ENCODE measurements at places on chromosomes 1 and 21. TPM values are rescaled to one million over a fixed set of nuclear protein-coding genes. Genes with fewer than 3 reads are reported as not detected.
A peak's percentile ranks its signal among the peaks of the same experiment; 100 is the strongest.

Gene HHIPL2
- total RNA-seq = 0.33 TPM

DNA sequence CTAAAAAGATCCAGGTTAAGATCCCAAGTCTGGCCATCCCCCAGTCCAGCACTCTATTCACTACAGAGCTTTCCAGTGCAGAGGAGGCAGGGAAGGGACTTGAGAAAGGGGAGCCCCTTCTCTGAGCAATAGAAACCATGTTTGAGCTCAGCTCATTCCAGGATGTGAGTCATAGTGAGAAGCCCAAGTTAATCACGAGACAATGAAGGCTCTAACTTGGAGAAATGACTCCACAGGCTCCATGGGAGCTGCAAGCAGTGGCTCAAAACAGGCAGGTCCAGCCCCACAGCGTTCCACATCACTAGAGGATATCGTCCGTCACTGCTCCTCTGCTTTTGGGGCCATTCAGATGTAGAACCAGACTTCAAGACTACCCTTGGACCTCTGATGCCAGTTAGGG, 59.1 kb downstream of the CAMK2N1 start:
- H3K4me3 ChIP-seq = no peak overlapping the region
- peak overlapping the region; percentile 84 for H3K27ac ChIP-seq
- H3K4me1 ChIP-seq = peaks cover 12% of the 10 kb centered on the region
- H3K27me3 ChIP-seq = no peaks in the 10 kb centered on the region

Gene SLC6A17
- total RNA-seq = under 0.01 TPM

Gene PKN2
- 22.6 TPM for total RNA-seq

DNA sequence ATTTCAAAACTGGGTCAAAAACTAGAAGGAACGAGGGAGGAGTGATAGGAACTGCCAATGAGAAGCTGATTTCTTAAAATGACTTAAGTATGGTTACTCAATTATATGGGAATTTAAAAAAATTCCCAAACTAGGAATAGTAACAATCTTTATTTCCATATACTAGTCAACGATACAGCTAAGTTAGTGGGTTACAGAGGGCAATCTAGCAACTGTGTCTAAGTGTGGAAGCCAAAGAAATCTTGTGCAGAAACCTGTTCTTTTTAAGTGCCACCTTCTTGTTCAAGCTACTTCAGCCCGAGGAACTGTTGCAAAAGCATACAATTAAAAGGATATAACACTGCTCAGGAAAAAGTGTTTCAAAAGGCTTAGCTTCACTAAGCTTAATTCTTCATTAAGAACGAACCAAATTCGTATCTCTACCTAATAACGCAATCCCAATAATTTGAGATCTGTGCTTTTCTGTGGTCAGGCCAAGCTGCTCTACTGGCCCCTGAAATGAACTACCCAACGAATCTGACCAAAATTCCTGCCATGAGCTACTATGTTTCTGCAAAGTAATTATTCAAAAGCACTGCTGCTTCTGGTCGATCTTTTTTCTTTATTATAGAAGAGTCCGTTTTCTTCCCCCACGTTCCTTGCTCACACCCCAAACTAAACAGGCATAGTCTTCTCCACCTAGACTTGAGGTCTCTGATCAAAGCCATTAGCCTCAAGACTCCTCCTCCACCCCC, 1.8 kb downstream of the USP24 start:
- peak overlapping the region; percentile 73 for H3K4me3 ChIP-seq
- no peaks in the 10 kb centered on the region for H3K36me3 ChIP-seq
- H3K27me3 ChIP-seq = no peaks in the 10 kb centered on the region
- DNase-seq = peak; percentile 12
- no peak overlapping the region for H3K27ac ChIP-seq
- H3K4me1 ChIP-seq = peaks cover 15% of the 10 kb centered on the region

GRCh38 chr21:29372063-29372802, 73.5 kb downstream of the BACH1 start:
- peaks cover 4% of the 10 kb centered on the region for H3K36me3 ChIP-seq
- DNase-seq = peak; percentile 89
- no peaks in the 10 kb centered on the region for H3K4me1 ChIP-seq
- no peaks in the 10 kb centered on the region for H3K27me3 ChIP-seq

Gene LMOD1
- 36.3 TPM for total RNA-seq

GRCh38 chr1:185920602-185921001, 186.4 kb downstream of the HMCN1 start:
- H3K36me3 ChIP-seq = no peaks in the 10 kb centered on the region
- no peaks in the 10 kb centered on the region for H3K27me3 ChIP-seq
- no peak overlapping the region for H3K4me3 ChIP-seq
- no peak for DNase-seq
- H3K4me1 ChIP-seq = no peaks in the 10 kb centered on the region

DNA sequence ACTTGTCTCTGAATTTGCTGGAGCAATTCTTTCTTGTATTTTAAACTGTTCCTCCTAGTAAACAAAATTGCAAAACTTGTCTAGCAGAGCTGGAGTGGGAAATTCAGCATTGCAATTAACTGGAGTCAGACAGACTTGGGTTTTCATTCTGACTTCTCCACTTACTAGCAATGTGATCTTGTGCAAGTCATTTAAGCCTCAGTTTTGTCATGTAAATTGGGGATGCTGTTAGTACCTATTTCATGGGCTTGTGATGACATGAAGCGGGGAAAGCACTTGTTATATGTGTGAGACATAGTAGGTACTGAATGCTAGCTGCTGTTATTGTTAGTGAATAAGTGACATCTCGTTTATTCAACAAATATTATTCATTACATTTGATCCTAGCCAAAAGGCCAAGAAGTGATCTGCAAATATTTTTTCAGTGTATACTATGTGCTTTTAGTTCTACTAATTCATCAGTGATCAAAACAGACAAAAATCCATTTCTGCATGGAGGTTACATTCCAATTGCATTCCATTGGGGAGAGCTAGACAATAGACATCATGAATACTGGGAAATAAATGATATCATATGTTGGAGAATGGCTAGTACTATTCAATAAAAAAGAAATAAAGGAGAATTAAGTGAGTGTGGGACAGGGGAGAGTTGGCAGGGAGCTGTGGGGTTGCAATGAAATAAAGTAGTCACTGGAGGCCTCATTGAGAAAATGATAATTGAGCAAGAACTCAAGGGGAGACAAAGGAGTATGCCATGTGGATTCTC, 47.1 kb downstream of the CACHD1 start:
- H3K27ac ChIP-seq = peak overlapping the region; percentile 24
- H3K4me1 ChIP-seq = peaks cover 27% of the 10 kb centered on the region
- no peaks in the 10 kb centered on the region for H3K27me3 ChIP-seq
- DNase-seq = no peak
- H3K4me3 ChIP-seq = no peak overlapping the region

Gene CFHR1
- 0.50 TPM for total RNA-seq

- H3K4me1 ChIP-seq = no peaks in the 10 kb centered on the region
- no peak overlapping the region for H3K27ac ChIP-seq
- no peaks in the 10 kb centered on the region for H3K36me3 ChIP-seq
- no peak overlapping the region for H3K4me3 ChIP-seq
These were observed 46.0 kb downstream of the MPZL1 start for GRCh38 chr1:167767761-167768160.

Gene OLFML3
- 68.0 TPM for total RNA-seq

- no peak for DNase-seq
- no peaks in the 10 kb centered on the region for H3K36me3 ChIP-seq
- H3K4me1 ChIP-seq = peaks cover 3% of the 10 kb centered on the region
- no peaks in the 10 kb centered on the region for H3K27me3 ChIP-seq
- no peak overlapping the region for H3K4me3 ChIP-seq
These were observed 102.5 kb upstream of the USP24 start for GRCh38 chr1:55317673-55318072.

Gene MAP3K6
- total RNA-seq = 8.3 TPM

- H3K4me3 ChIP-seq = no peak overlapping the region
- H3K27ac ChIP-seq = no peak overlapping the region
- no peaks in the 10 kb centered on the region for H3K27me3 ChIP-seq
These were observed 5.2 kb downstream of the PTAFR start for GRCh38 chr1:28171246-28171645.

Gene SLC5A9
- total RNA-seq = not detected

DNA sequence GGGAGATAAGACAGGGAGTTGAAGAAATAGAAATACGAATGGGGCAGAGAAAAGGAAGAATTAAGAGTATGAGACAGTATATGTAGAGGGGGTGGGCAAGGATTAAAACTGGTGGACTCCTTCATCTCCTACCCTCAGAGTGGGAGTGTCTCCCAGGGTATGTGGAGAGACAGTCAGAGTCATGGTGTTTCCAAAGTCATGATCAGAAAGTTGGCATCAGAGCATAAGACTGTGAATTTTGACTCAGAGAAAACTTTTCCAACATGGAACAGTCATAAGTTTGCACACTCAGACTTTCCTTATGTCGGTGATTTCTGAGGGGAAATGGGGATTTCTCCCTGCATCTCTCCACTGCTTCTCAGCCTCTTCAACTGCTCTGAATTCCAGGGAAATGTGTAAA, 2.4 kb downstream of the CD84 start:
- H3K4me1 ChIP-seq = no peaks in the 10 kb centered on the region
- H3K27ac ChIP-seq = no peak overlapping the region
- no peaks in the 10 kb centered on the region for H3K36me3 ChIP-seq
- H3K27me3 ChIP-seq = no peaks in the 10 kb centered on the region

- DNase-seq = no peak
- no peaks in the 10 kb centered on the region for H3K4me1 ChIP-seq
- H3K27ac ChIP-seq = no peak overlapping the region
- H3K36me3 ChIP-seq = no peaks in the 10 kb centered on the region
- no peaks in the 10 kb centered on the region for H3K27me3 ChIP-seq
- H3K4me3 ChIP-seq = no peak overlapping the region
These were observed 4.0 kb downstream of the EDN2 start for GRCh38 chr1:41480204-41481108.

DNA sequence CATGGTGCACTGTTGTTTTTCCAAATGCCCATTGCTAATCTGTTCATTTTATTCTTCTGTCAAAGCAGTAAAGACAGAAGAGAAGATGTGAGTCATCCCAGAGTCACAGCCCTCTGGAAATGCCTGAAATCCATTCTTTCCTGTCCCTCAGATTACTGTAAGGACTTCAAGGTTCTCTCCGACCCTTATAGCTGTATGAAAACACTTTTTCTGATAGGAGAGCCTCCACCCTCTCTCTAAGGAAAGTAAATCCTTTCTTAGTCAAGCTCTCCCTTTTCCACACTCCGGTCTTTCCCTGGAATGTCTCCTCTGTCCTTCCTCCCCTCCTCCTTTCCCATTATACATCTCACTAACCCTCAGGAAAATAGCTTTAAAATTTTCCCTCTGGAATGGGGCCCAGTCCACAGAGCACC, 3.5 kb upstream of the PRDX6 start:
- no peaks in the 10 kb centered on the region for H3K36me3 ChIP-seq
- no peak overlapping the region for H3K4me3 ChIP-seq
- DNase-seq = peak; percentile 51

Gene UMODL1
- not detected for total RNA-seq

GRCh38 chr1:56898879-56899278, 44.3 kb downstream of the C8A start:
- no peaks in the 10 kb centered on the region for H3K27me3 ChIP-seq
- DNase-seq = no peak
- no peaks in the 10 kb centered on the region for H3K36me3 ChIP-seq
- H3K4me1 ChIP-seq = no peaks in the 10 kb centered on the region
- H3K27ac ChIP-seq = no peak overlapping the region

DNA sequence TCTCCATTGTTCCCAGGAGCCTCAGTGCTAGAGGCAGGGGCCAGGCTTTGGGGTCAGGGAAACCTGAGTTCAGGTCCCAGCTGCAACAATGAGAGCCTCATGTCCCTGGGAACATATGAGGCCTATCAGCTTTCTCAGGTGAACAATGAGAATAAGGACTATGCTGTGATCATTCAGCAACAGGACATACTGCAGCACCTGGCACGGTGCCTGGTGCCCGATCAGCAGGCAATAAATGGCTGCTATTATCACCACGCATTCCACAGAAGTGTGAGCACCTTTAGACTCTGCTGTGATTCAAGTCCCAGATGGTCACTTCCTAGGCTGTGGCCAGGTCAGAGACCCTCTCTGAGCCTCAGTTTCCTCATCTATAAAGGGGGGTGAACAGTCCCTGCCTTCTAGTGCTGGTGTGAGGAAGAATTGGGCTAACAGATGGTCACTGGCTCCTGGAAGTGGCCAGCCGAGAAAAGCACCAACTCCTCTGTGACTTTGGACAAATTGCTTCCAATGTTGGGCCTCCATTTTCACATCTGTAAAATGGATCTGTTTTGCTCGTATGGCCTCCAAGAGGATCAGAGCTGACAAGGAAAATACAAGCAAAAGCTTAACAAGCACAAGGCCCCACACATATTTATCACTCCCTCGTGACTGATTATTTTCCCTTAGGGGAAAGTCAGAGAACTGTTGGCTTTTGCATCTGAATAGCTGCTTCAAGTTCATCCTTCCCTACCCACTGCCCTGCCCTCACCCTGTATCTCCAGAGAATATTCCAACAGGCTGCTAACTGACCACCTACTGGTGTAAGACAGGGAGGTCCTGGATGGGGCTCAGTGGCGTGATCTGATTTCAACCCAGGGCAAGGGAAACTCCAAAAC, 1.1 kb downstream of the SLC5A9 start:
- H3K27me3 ChIP-seq = no peaks in the 10 kb centered on the region
- H3K4me3 ChIP-seq = no peak overlapping the region
- H3K4me1 ChIP-seq = no peaks in the 10 kb centered on the region
- no peak for DNase-seq
- no peaks in the 10 kb centered on the region for H3K36me3 ChIP-seq

- peaks cover 19% of the 10 kb centered on the region for H3K36me3 ChIP-seq
- no peak for DNase-seq
- no peaks in the 10 kb centered on the region for H3K27me3 ChIP-seq
- H3K4me3 ChIP-seq = no peak overlapping the region
- no peaks in the 10 kb centered on the region for H3K4me1 ChIP-seq
These were observed 9.6 kb downstream of the TMEM9 start for GRCh38 chr1:201144701-201145100.

- no peaks in the 10 kb centered on the region for H3K36me3 ChIP-seq
- H3K27me3 ChIP-seq = no peaks in the 10 kb centered on the region
- DNase-seq = no peak
- no peak overlapping the region for H3K27ac ChIP-seq
- H3K4me1 ChIP-seq = no peaks in the 10 kb centered on the region
These were observed 2.1 kb downstream of the MROH7 start for GRCh38 chr1:54643736-54644135.

GRCh38 chr1:166136222-166136621, 30.6 kb downstream of the FAM78B start:
- no peaks in the 10 kb centered on the region for H3K27me3 ChIP-seq
- no peak overlapping the region for H3K27ac ChIP-seq
- H3K4me3 ChIP-seq = no peak overlapping the region
- DNase-seq = peak; percentile 68

Gene IRF2BP2
- 71.8 TPM for total RNA-seq

GRCh38 chr1:21816602-21817302, 4.7 kb downstream of the LDLRAD2 start:
- H3K4me1 ChIP-seq = peaks cover 5% of the 10 kb centered on the region
- H3K36me3 ChIP-seq = peaks cover 5% of the 10 kb centered on the region
- no peak overlapping the region for H3K27ac ChIP-seq
- DNase-seq = peak; percentile 74
- no peak overlapping the region for H3K4me3 ChIP-seq

GRCh38 chr1:201426479-201427310, 5.2 kb upstream of the TNNI1 start:
- H3K36me3 ChIP-seq = no peaks in the 10 kb centered on the region
- no peak overlapping the region for H3K4me3 ChIP-seq
- DNase-seq = no peak
- peaks cover 14% of the 10 kb centered on the region for H3K27me3 ChIP-seq
